ENCODE measurements at places on chromosomes 13 and 19.

DNA sequence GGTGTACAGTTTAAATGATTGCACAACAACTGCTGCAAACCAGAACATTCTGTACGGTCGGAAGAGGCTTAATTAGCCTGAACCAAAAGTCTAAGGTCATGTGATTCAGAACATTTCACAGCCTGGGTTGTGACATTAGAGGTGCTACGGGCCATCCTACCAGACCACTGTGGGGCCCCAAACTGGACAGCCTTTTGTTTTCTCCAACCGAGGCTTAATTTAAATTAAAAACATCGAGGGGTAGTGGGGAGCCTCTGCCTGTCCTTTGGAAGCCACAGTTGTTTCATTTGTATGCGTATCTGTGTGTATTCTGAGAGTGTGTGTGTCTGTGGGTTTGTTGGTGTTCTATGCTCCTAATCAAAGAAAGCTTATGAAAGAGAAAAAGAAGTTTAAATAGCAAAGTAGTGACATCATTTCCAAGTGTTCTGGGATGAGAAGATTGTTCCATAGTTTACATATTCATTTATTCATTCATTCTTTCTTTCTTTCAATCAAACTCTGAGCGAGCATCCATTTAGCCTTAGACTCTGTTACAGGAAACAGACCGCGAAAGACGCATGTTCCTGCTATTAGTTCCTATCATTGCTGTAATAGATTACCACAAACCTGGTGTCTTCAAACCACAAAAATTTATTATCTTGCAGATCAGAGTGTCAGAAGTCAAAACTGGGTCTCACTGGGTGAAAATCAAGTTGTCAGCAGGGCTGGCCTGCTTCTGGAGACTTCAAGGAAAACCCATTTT, 444.8 kb downstream of the FOXO1 start:
- no peak for DNase-seq

GRCh38 chr19:810077-810855, 11.5 kb downstream of the PLPPR3 start:
- DNase-seq = no peak

DNA sequence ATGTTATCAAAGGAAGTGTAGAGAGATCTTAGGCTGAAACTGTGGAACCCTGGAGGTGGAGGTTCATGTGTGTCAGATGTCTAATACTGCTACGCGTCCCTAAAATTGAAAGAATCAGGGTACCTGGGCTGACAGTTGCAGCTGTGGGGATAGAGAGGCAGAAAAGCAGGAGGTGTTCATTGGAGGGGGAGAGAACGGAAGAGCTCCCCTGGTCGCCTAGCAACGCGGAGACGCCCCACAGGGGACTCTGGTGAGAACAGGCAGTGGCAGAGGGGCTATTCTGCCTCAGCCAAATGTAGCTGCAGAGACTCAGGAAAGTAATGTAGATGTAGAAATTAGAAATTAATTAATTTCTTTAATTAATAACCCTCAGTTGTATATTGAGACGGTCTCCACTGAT, 10.1 kb upstream of the ZNF835 start:
- no peak for DNase-seq

- DNase-seq = no peak
Measured at GRCh38 chr19:1163934-1164683, 10.0 kb downstream of the SBNO2 start.

- no peak for DNase-seq
Measured at GRCh38 chr13:28976195-28976594, 156.1 kb downstream of the MTUS2 start.

GRCh38 chr19:2282062-2282861, at the start of gene PEAK3:
Gene PEAK3, minus strand, starts transcription at chr19:2282175. Its CDS starts 1,244 bp downstream, at chr19:2280931.
- DNase-seq = no peak

- DNase-seq = no peak
Measured at GRCh38 chr19:56162258-56162657, 13.6 kb upstream of the GALP start.

DNA sequence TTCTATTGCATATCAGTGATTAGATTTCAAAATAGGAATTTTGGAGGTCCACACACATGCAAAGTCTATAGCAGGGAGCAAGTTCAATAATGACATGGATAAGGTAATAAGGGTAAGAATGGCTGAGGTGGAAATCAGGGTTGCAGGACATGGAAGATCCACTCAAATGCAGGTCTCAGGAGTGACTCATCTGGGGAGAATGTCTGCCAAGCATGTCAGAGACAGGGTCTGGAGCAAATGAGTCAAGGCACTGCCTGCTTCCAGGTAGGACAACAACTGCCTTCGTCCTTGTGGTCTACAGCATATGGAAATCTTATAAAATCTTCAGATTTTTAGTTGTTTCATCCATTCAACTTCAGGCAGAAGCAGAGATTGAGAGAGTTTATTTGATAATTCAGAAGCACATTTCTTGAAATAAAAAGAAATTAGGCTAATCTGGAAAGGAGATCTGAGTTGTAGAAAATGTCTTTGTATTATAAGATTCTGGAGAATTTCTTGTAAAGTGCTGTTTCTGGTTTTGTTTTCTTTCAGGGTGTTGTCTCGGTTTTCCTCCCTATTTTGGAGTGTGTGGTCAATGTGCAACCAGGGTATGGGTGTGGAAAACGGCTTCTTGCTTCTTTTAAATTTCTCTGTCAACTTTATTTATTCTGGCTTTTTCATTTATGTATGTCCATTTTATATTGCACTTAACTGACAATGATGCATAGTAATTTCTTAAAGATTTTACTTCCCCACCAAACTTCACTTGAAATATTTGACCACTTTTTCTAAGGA, 748.8 kb downstream of the LIG4 start:
- DNase-seq = no peak

DNA sequence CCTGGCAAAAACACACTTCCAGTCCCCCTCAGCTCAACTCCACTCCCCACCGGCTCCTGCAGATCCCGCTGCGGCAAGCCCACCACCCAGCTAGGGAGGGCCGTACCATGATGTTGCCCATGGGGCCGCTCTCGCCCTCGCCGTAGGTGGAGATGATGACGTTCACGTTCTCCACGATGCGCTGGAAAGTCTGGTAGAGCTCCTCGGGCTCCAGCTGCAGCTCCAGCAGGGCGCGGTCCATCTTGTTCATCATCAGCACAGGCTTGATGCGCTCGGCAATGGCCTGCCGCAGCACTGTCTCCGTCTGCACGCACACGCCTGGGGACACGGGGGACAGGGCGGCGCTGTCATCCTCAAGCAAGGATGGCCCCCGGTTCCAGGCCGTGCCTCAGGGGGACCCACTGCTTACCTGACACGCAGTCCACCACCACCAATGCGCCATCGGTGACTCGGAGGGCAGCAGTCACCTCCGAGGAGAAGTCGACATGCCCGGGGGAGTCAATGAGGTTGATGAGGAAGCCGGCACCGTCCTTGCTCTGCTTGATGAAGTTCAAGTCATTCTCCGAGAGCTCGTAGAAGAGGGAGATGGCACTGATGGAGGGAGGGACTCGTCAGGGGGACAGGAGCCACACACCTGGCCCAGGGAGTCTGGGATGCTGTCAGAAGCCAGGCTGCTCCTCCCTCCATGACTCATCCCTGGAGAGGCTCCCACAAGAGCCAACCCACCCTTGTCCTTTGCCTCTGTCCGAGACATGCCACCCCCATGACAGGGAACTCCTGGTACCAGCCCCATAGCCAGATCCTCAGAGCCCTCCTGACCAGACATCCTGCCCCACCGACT, 2.3 kb downstream of the EEF2 start:
- DNase-seq = no peak

DNA sequence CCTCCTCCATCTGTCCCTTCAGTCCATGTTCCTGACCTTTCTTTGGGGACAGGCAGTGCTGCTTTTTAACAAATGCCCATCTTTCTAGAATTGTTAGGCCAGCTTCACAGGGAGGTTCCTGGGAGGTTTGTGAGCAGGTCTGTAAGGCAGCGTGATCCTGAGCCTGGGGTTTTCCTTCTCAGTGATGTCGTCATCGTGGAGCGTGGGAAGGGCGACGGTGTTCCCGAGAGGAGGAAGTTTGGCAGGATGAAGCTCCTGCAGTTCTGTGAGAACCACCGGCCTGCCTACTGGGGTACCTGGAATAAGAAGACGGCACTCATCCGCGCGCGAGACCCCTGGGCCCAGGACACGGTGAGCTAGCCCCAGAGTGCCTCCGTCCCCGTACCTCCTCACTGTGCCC, 26.8 kb downstream of the CHAF1A start:
- no peak for DNase-seq

- DNase-seq = no peak
Measured at GRCh38 chr13:97043302-97043701, 49.0 kb upstream of the OXGR1 start.

- DNase-seq = no peak
Measured at GRCh38 chr19:15684828-15685227, 11.9 kb downstream of the CYP4F12 start.

DNA sequence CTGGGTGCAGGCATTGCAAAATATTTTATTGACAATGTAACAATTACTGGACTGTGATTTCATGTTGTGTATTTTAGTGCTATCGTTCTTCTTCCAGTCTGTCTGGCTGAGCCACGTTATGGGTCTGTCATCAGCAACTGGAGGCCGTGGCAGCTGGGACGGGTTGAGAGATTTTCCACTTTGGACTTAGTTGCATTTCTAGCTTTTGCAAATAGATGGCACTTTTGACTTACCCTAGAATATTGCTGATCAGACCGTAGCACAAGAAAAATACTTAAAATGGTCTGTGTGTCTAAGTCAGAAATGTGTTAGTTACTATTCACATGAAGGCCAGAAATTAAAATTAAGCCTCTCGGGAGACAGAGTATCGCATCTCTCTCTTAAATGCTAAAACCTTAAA, 211.1 kb downstream of the TEX29 start:
- DNase-seq = no peak

GRCh38 chr13:108897955-108898354, 268.5 kb downstream of the MYO16 start:
- DNase-seq = no peak

DNA sequence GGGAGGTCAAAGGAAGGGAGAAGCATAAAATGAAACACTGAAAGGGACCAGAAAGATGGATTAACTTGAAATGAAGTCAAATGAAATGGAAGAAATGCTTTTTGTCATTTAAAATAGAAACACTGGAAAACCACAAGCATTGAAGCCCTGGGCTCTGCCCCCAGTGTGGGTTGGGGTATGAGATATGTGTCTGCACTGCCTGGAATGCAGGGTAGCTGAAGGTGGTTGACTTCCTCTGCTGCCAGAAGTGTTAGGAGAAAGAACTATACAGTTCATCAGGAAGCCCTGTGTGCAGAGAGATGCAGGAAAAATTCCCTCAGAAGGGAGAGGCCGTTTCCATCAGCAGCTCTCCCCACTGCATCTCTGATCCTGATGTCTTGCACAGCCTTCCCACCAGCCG, 69.2 kb downstream of the DHRS12 start:
- no peak for DNase-seq

- DNase-seq = no peak
Measured at GRCh38 chr19:35908010-35908441, at the start of gene TYROBP. Gene TYROBP, minus strand, starts transcription at chr19:35908295. Its CDS starts 67 bp downstream, at chr19:35908228.

- DNase-seq = no peak
Measured at GRCh38 chr13:111976474-111977178, 90.3 kb upstream of the SOX1 start.

DNA sequence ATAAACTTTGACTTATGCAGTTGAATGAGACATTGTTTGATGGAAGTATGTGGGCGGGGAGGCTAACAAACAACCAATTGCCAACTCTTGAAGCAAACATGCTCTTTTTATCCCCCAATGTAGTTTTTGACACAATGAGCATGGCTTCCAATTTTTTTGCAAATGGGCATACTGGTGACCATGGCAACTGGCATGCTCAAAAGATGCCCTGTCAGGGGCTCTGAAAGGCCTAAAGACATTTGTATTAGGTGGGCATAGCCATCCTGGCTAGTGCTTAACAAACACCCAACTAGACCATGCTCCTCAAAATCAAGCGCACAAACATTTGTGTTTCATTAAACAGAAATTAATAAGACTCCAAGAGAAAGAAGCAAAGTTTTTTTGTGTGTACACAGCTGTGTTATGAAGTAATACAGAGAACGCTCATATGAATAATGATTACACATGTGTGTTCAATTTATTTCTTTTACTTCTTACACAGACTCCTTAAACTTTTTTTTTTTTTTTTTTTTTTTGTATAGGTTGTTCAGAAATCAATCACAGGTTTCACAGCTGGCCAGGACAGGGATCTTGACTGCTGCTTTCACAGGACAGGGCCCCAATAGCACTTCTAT, 95.6 kb downstream of the DLEU7 start:
- DNase-seq = no peak

DNA sequence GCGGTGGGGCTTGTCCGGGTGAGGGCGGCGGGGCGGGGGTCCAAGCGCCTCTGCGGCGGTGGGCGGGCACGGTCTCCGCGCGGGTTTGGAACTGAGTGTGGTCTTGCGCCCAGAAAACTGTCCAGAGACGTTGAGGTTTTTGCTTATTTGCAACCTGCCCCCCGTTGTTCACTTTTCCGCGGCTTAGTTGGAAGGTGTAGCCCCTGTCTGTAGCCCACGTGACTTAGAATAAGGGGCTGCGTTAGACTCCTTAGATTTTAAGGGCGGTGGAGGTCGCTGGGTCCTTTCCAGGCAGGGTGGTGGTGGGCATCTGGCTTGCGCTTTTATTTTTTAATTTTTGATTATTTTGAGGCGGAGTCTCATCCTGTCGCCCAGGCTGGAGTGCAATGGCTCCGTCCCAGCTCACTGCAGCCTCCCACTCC, 748 bp downstream of the RPS15 start:
- DNase-seq = no peak

GRCh38 chr13:80132741-80133601, 208.0 kb downstream of the SPRY2 start:
- no peak for DNase-seq

- DNase-seq = no peak
Measured at GRCh38 chr19:38250821-38251563, 5.2 kb downstream of the PPP1R14A start.

DNA sequence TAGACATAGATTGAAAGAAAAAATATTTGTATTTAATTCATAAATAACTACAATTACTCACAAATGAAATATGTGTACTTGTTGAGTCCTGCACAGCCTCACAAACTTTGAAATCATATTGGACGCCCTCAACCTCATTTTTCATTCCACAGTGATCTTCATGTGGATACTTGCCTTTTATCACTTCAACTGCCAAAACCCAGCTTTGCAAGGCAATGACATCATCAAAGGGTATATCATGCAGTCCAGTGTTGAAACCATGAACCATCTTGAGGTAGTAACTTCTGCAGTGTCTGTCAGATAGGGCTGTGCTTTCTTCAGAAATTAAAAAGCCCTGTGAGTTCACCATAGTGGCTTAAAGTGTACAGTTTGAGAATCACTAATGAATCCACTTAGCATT, 82.2 kb downstream of the HS6ST3 start:
- DNase-seq = no peak

DNA sequence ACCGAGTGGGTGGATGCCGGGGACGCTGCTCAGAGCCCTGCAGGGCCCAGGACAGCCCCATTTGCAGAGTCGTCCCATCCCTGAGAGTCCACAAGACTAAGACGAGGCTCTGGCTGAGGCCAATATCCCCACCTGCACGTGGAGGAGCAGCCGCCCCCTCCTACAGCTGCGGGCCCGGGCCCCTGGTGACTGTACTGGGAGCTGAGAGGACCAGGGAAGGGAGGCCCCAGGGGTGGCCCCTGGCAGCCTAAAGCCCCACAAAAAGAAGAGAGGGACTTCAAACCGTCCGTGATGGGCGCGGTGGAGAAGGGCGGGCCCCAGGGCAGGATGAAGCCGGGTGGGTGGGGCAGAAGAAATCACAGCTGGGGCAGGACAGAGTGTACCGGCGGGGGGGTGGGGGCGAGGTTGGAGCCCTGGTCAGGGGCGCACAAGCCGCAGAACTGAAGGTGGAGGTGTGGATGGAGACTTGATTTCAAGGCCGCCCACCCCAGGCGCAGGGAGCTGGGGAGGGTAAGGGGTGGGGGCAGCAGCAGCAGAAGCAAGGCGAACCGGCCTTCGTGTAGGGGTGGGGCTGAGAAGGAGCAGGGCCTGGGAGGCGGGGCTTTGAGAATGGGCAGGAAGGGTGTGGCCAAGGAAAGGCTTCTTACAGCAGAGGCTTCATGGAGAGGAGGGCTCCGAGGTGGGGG, 12.9 kb downstream of the CFD start:
- peak; percentile 26 for DNase-seq
